ENCODE measurements at places on chromosomes 2 and 18.

DNA sequence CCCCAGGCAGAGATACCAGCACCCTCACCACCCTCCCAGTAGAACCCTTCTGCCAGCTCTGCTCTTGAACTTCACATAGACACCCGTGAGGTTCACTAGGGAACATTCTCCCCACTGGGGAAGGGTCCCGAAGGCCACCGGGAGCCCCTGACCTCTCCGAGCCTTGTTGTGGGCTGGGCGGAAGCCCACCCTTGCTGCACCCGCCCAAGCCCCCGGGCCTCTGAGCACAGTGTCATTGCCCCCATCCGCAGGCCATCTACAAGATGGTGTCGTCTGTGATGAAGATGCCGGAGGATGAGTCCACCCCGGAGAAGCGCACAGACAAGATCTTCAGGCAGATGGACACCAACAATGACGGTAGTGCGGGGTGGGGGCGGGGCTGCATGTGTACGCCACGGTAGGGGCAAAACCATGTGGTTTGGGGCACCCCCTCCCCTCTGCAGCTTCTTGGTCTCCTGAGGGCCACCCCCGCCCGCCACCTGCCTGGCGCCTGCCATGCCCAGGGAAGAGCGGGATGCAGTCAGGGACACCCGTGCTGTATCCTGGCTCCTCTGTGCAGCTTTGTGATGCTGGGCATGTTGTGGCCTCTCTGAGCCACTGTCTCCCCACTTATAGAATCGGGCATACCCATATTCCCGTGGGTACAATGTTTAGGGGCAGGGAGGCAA, 25.3 kb downstream of the ODC1 start:
- DNase-seq = no peak

DNA sequence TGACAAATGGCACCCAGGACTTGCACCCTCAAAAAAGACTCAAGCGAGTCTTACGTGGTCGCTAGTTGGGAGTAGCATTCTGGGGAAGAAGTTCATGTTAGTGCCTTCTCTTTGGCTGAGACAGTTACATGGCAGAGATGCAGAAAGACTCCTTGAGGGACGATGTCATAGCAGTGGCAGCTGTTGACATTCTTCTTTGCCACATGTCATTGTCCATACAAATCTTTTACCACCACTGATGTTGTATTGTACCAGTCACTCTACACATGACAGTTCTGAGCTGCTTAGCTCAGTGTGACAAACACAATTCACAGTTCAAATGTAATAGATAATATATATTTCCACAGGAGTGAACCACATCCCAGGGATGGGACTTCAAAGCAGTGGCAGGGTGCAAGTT, 197.1 kb downstream of the TCF4 start:
- DNase-seq = no peak

DNA sequence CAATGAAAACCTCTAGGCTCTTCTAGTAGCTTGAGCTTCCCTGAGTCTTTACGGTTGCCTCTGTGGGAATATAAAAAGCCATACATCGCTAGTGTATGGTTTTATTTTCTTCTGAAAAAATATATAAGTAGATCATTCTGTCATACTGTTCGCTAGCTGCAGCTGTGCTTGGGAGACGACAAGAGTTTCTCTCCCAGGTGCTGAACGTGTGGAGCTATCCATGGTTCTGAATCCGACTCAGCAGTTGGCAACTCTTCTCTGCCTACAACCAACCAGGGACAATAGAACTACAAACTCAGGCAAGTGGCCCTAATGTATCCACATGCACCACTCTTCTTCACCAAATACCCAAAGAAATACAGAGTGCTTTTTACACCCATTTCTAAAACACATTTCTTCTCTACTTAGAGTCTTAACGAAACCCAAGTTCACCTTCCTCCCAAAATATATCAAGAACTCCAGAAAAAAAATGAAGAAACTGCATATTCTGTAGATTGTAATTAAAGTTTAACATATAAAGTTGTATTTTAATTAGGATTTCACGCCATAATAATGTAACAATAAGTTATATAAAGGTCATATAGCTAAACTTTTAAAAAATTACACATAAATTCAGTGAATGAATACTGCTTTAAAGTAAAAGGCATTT, 2.2 kb upstream of the KCNH7 start:
- DNase-seq = peak; percentile 20

DNA sequence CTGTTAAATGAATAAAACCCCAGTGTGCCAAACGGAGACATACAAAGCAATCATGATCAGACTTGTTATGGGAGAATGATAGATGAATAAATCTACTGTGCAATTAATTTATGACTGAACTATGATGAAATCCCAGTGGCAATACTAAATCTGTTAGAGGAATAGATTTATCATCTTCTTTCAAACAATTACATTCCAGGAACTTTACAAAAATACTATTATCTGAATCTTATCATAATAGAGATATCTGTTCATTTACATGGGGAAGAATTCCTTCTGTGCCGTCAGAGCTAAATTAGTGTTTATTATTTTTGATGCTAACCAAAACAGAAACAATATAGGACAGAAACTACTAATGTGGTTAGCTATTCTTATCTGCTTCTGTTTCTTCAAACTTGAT, 208.5 kb downstream of the CAMKMT start:
- DNase-seq = no peak

DNA sequence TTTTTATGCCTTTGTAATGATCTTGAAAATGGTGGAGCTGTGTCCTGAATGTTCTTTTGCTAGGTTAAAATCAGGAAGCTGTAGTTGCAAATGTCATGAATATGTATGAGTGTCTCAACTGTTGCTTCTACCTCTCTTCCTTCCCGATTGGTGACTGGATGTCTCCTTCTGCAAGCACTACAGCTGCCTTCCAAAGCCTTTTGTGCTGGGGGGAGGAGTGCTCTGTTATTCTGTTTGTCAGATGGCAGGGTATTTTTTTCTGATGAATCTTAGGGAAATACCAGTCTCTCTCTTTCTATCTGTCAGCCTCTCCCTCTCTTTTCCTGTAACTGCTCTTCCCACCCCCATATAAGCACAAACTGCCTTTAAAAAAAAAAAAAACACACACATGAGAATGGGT, 1396.3 kb upstream of the CELF4 start:
- DNase-seq = no peak

DNA sequence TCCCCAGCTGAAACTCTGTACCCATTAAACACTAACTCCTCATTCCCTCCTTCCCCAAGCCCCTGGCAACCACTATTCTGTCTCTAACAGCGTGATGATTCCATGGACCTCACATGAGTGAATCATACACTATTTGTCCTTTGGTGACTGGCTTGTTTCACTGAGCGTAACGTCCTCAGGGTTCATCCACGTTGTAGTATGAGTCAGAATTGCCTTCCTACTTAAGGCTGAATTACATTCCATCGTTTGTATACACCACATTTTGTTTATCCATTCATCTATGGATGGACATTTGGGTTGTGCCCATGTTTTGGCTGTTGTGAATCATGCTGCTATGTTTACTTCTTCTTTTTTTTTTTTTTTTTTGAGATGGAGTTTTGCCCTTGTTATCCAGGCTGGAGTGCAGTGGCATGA, 19.6 kb upstream of the CABLES1 start:
- peak; percentile 96 for DNase-seq

GRCh38 chr2:198312596-198313483, 508.4 kb downstream of the PLCL1 start:
- DNase-seq = no peak

DNA sequence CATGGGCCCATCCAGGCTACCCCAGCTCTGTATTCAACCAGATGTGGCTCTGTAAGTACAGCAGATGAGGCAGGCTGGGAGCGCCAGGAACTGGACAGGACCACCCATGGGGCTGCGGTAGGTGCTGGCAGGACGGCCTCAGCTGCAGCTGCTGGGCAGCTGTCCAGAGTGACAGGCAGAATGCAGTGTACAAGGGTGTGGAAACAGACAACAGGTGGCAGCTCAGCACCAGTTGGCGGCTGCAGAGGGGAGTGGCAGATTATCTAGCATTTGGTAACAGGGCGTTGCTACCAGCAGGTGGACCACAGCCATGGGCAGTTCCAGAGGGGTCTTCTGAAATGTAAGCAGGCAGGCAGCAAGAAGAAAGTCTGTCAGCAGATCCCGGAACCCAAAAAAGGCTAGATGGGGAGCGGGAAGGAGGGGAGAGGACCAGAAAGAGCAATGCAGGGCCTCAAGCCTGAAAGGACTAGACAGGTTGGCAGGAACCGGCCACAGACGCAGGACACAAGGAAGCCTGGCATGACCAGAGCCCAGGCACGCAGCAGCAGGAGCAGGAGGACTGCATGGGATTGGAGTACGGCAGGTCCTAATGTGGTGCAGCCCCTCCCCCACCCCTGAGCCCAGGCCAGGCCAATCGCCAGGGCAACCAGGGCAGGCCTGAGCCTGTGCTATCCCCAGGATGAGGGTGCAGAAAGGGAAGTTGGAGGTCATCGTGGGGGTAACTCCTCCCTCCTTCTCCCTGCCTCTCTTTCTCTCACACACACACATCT, 24.7 kb downstream of the PKDCC start:
- DNase-seq = no peak

DNA sequence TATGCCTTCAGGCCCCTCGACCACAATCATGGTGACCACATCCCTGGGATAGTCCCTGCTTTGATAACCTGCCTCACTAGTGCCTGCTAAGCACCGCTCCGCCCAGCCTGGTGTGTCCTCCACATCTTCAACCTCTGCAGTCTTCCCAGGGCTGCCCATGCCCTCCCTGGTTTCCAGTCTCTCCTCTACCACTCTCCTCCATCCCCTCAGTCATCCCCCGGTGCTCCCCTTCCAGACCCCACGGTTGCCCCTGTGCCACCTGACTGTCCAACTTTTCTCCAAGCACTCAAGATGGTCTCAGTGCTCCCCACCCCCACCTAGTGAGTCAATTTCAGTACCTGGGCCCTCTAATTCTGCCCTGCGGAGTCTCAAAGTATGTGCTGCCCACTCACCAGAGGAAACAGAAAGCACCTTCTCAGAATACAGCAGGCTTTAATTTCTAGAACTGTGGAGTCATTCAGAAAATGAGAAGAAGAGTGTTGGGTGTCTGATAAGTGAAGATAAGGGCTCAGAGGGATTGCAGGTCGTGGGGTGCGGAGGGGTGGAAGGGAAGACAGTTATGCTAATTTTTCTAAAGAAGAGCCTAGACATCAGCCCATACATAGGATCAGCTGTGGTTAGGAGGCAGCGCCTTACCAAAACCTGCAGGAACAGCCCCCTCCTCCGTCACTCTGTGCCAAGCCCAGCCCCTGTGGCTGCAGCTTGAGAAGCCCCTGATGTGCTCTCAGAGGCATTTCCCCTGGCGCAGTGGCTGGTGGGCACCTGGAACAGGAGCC, 53.6 kb upstream of the CAB39 start:
- DNase-seq = no peak

DNA sequence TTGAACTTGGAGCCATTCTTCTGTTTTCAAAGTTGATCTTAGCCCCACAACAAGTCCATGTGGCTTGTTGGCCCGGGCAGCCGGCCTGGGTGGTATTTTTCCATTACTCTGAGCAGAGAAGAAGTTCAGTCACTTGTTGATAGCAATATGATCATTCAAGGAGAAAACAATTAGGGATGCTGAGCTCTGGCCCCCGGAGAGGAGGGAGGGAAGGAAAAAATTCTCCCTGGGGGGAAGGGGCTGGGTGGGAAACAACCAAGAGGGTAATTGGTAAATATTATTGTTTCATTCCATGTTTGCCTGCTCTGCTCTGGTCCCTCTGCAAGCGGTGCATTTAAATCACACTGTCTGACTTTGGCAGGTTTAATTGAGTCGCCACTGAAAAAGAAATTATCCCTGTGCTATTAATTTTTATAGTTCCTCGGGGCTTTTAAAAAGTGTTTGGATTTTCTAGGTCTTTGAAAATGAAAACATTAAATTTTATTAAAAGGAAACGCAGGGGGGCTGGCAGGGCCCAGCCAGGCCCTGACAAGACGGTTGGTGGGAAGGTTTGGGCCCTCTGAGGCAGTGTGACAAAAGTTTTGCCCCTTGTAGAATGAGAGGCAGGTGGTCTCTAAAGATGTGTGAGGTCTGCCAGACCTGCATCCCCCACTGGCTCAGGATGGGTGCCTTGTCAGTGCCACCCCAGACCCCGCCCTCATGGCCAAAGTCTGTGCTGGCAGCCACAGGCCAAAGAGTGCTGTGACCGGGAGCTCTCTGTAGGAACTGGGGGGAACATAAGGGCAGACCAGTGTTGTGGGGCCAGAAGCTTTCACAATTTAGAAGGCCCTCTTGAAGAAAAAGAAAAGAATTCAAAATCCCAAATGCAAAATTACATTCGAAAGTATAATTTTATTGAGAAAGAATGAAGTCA, 52.5 kb upstream of the SLC14A2 start:
- no peak for DNase-seq

- no peak for DNase-seq
Observed at GRCh38 chr2:189835855-189836558, 51.8 kb downstream of the PMS1 start.

- no peak for DNase-seq
Observed at GRCh38 chr18:51125976-51126375, 71.5 kb downstream of the MEX3C start.

DNA sequence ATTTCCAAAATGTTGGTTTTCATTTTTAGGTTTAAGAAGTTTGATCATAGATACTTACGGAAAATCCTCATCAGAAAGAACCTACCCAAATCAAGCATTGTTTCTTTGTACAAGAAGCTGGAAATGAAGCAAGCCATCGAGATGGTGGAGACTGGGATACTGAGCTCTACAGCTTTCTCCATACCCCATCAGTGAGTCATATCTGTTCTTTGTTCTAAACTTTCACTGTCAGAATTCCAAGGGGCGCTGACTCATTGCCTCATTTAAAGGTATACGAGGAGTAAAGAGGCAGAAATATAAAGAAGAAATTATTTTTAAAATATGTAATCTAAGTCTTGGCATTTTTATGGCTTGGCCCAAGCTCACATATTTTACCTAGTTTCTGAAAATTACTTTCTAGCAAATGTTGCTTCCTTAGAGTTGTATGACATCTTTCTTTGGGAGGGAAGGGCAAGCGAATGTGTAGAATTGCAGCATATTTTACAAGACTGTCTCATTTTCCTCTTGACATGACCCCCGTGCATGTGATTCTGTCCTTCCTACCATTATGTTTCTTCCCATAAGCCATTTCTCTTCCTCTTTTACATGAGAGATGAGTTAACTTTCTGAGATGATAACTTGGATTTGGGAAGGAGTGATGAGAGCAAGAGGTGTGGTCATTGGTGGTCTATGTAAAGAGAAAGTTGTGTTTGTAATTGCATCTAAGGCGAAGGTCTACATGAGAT, 41.2 kb downstream of the SLC9A4 start:
- peak; percentile 80 for DNase-seq

DNA sequence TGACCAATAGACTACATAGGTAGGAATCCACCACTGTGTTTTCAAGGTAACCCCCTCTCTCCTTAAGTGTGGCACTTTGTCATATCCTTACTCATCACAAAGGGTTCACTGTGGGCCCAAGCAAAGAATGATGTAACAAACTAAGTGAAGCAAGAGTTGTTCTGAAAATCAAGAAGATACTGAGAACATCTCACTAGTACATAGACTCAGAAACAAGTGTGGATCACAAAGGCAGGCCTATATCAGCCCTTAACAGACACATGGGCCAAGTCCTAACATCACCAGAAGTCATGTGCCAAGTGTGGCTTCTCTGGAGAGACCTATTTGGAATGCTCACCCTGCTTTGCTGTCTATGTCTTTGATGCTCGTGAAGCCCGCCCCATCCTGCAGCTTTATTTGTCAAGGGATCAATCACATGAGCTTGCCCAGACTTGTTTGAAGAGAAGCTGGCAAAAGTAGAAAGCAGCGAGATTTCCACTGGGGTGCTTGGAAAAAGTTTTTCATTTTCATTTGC, 131.2 kb upstream of the TTC39C start:
- DNase-seq = no peak

- no peak for DNase-seq
Observed at GRCh38 chr2:241372361-241372992, 16.4 kb downstream of the FARP2 start.
